ENCODE measurements at places on chromosomes 6 and 20.

GRCh38 chr20:47783828-47784598 is 1.3 kb downstream of the SULF2 start:
- DNase-seq, result no peak

DNA sequence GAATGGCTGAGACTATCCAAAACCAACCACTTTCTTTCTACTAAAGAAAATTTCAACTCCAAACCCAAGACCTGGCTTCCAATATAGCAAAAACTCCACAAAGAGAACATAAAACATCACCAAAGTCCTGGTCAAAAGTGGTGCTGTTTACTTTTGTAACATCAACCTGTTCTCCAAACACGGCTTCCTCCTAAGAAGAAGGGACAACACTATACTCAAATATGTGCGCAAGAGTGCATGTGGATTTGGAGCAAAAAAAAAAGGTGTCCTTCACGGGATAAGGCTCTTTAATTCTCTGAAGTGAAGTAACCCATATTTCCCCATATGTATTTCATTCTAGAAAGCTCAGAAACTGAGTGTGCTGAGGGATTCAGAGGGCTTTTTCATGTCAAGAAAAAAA is 6.6 kb downstream of the B4GALT5 start:
- DNase-seq, result no peak

- no peak for DNase-seq
Observed at GRCh38 chr20:38134427-38135270, 30.4 kb downstream of the TGM2 start.

DNA sequence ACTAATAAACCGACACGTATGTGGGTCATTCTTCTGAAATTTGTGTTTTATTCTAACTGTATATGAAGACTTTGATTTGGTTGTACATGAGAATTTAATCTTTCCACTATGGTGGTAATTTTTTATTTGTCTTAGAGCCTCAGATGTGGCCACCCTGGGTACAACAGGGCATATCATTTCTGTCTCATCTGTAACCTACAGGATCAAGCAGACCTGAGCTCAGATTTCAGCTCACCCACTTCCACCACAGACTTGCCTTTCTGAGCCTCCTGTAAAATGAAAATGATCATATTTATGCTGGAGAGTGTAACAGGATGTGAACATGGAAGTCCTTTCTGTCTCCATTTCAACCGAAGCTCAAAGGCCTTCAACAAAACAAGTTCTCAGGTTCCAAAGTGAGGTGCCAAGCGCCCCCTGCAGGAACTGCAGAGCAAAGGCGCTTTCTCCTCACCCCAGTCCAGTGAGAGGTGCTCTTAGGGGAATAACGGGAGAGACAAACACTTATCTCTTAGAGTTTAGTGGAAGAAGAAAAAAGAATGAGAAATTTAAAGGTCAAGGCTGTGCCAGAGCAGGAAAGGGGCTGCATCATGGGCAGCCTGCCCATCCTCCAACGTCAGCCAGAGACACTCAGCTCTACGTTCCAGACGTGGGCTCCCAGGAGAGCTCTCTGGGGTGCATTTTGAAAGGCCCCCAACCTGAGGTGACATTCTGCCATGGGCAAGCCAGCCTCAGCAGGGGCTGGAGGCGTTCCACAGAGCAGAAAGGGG is 23.0 kb upstream of the CD24 start:
- DNase-seq, result no peak

GRCh38 chr6:156762547-156762946 is 14.6 kb upstream of the ARID1B start:
- no peak for DNase-seq

DNA sequence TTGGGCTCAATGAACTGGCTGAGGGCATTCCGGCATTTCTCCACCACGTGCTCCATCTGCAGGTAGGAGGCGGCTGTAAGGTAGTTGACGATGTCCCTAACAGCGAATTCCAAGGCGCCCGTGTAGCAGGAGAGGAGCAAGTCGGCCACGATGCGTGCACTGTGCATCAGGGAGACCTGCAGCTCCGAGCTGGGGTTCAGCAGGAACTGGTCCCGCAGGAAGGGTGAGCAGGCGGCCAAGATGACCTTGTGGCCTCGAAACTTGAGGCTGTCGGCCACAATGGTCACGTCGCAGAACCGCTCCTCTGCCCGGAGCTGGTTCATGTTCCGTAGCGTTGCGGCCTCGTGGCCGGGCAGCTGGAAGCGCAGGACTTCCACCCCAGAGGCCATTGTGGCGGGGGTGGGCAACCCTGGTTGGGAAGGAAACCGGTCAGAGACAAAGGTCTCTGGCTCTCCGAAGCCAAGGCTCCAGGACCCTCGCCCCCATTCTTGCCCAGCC is 920 bp downstream of the ZBTB12 start:
- DNase-seq, result no peak

DNA sequence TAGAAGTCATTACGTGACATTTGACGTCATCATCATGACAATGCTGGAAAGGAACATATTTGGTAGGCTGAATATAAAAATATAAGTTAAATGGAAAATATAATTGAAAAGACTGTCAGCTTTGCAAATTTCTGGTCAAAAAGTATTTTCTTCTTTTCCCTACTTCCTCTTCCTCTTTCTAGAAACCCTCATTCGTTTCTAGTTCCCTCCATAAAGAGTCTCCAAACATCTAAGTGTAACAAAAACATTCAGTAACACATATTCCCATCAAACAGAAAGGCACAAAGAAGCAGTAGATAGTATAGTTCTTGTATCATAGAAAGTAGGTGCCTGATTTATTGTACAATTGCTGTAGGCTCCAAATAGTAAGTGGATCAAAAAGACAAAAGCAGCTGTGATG is 150.8 kb upstream of the FAM83B start:
- no peak for DNase-seq

- no peak for DNase-seq
Observed at GRCh38 chr6:28586324-28586723, 60.6 kb downstream of the GPX5 start.

DNA sequence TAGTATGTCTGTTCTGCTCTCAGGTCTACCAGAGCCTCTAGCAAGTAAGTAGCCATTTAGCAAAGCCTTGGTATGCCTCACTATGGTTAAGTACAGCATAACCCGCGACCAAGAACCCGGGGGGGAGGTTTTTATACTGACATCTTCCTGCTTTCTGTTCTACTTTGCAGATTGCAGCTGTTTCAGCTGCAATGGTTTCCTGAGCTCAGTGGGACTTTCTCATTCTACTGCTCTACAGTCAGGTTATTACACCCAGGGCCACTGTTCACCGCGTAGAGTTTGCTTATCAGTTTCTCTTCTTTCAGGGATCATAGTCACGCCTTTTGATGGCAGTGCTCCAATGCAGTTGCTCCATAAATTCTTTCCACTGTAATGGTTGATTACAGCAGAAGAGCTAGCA is 631.3 kb downstream of the TFAP2A start:
- no peak for DNase-seq

DNA sequence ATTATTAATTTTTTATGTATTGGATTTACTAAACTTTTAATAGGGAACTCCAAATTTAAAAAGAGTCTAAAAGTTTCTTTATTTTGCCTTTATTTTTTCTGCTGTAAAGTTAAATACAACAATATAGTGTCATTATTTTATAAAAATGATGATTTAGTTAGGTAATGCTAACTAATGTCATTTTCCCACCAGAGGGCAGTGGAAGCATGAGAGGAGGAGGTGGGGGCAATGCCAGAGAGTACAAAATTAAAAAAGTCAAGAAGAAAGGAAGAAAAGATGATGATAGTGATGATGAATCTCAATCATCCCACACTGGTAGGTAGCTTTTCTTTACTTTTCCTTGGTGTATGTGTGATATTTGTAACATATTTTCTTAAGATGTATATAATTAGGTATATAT is 20.2 kb upstream of the FHL5 start:
- DNase-seq, result no peak

- DNase-seq, result no peak
Observed at GRCh38 chr6:140360651-140361050, 986.2 kb upstream of the CITED2 start.

DNA sequence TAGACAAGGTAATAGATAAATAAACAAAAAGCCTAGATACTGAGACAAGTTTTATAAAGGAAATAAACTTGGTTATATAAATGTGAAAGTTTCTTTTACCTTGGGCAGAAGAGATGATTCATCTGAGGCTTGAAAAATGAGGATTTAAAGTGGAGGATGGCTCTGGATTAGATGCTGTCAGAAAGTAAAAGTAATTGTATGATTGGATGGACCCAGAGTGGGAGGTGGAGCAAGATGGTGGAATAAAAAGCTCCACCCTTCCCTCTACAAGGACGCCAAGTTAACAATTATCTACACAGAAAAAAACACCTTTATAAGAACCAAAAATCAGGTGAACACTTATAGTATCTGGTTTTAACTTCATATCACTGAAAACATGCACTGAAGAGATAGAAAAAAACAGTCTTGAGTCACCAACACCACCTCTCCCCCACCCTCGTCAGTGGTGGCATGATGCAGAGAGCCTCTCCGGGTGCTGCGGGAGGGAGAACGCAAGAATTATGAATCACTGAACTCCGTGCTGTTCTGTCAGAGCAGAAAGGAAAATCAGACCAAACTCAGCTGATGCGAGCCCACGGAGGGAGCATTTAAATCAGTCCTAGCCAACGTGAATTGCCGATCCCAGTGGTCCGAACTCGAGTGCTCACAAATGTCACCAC is 84.7 kb upstream of the GJE1 start:
- DNase-seq, result no peak

- no peak for DNase-seq
Observed at GRCh38 chr6:147103694-147104093, 100.5 kb upstream of the STXBP5 start.

Data from cerebellar nuclear complex (tissue), 1 donor.